CD8-positive, alpha-beta T cell (primary cell): ENCODE measurements at places on chromosomes 5 and 9.
A peak's percentile ranks its signal among the peaks of the same experiment; 100 is the strongest.

DNA sequence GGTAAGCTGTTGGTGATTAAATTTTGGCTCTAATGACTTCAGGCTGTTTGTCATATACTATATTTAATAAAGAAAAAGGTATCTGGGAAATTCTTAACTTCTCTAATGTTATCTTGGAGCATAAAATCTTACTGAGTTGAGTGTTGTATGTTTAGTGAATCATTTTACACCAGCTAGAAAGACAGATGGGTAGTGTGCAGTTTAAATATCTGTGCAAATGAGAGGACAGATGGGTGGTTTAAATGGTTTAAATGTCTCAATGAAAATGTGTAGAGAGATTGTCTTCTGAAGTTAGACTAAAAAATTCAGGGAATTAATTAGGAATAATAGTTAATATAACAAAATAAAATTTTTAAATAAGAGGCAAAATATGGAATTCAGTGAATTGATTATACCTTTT lies 114.5 kb downstream of the FER start:
- no peak for DNase-seq

GRCh38 chr9:112754578-112754977 lies 4.0 kb downstream of the SNX30 start:
- DNase-seq = peak; percentile 56

DNA sequence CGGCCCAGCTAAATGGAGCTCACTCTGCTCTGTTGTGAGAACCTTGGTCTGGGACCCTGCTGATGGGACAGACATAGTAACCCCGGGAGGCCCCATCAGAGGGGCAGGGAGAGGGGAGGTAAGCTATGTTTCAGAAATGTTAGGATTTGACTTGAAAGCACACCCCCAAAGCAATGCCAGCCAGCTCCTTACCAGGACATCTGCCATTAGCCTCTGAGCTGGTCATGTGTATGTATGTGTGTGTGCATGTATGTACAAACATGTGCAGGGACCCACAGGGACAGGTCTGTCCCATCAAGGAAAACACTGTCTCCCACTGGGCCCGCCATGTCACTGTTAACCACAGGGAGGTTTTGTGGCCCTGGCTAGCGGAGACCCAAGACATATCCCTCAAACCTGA lies 14.5 kb downstream of the SLC22A4 start:
- DNase-seq = no peak

- no peak for DNase-seq
Observed at GRCh38 chr5:151718153-151718552, 31.4 kb upstream of the SPARC start.

- DNase-seq = no peak
Observed at GRCh38 chr5:125109816-125110215, 363.4 kb upstream of the ZNF608 start.

GRCh38 chr5:90472783-90473395 lies 1.7 kb downstream of the MBLAC2 start:
- no peak for DNase-seq

DNA sequence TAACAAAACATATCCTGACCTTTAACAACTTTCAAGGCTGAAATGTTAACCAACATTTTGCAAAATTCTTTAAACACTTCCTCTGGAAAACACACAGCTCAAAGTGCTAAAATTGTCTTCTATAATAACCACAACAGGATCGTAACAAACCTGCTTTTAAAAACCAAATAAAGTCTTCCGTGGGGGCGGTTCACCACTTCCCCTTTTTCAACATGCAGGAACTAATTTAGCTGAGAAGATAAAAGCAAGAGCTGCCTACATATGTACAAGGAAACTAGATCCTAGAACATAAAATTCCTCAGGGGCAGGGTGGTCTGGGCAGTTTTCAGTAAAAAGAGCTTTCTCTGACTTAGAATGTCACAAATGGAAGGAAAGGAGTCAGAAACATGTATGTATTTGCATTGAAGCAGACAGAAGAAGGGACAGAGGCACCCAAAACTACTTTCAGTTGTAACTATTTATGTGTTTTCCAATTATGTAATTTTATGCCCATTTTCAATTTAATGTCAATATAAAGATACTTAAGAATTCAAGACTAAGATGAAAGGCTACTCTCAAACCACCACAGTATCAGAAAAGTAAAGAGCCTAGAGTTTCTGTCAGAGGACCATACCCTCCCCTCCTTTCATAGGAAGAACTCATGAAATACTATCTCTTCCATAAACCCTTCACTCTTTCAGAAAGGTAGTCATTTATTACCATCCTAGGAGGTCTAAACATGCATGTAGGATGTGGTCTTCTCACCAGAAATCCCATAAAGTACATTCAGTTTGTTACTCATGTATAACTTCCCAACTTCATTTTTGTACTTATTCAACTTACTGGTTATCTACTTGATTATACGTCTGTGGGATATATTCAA lies 185.9 kb upstream of the RASA1 start:
- DNase-seq = peak; percentile 45

- DNase-seq = no peak
Observed at GRCh38 chr5:115435778-115436712, 108.5 kb downstream of the FEM1C start.

- DNase-seq = peak; percentile 25
Observed at GRCh38 chr9:73219985-73220626, 68.4 kb downstream of the ANXA1 start.

- DNase-seq = no peak
Observed at GRCh38 chr9:115373000-115373709, 255.2 kb upstream of the TNC start.

DNA sequence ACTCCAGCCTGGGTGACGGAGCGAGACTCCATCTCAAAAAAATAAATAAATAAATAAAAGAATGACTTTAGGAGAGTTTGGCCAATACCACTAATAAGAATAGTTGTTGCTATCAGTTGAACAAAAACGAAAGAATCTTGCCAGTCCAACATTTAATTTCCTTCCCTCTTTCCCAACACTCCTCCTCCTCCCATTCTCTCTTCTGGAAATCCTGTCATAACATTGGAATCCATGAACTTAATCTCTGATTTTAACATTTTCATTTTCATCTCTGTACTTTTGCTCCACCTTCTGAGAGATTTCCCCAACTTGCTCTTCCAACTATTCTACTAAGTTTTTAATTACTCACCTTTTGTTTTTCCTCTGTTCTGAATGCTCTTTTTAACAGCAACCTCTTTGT lies 42.8 kb upstream of the CDK20 start:
- DNase-seq = no peak

DNA sequence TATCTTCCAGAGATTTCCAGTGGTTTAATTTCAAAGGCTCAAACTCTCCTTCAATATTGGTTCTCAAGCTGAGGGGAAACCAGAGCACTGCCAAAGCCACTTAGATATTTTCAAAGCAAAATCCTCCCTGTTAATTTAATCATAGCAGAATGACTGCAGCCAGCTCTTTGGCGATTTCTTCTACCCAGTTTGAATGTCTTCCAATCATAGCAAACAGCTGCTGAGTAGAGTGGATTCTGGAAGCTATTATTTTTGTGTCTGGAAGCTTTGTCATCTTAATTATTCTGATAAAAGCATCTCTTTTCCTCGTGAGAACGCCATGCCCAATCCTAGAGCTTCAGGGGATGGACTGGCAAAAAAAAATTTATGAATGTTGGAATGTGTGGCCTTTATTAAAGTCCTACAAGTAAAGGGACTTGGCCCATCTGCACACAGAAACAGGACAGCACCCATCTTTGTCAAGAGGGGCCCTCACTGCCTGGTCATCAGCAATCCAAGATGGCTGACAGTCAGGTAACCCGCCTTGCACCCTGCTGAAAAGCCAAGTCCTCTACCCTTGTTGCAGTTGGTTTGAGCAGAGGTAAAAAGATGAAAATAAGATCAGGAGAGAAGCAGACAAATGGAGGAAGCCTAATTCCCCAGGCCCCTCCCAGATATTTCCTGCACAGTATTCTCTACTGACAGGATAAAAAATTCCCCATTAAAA lies 125.1 kb downstream of the SUSD1 start:
- no peak for DNase-seq

GRCh38 chr5:111116550-111116949 lies 24.4 kb downstream of the WDR36 start:
- no peak for DNase-seq

GRCh38 chr9:134484479-134484878 lies 157.1 kb upstream of the COL5A1 start:
- DNase-seq = no peak

DNA sequence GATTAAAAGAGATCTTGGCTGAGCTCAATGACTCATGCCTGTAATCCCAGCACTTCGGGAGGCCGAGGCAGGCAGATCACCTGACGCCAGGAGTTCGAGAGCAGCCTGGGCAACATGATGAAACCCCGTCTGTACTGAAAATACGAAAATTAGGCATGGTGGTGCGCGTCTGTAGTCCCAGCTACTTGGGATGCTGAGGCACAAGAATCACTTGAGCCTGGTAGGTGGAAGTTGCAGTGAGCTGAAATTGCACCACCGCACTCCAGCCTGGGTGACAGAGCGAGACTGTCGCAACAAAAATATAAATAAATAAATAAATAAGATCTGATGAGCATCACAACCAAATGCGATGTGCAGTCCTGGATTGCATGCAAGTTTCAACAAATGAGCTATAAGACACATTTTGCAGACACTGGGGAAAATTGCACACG lies 8.7 kb upstream of the ENG start:
- no peak for DNase-seq

DNA sequence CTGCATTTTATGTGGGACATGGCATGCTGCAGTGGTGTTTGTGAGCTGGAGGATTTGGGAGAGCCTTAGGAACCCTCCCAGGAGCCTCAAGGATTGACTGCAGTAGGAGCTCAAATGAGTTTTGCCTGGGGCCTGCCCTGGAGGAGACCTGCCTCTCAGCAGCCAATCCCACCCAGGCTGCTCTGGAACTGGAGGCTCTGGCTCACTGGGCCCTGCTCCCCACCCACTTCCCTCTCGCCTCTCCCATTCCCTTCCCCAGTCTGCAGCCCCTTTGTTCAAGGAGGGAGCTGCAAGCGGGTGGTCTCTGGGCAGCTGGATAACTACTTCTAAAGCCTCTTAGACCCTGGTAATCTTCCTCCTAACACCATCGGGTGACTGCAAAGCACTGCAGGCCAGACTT lies 24.2 kb downstream of the KCNIP1 start:
- DNase-seq = no peak

DNA sequence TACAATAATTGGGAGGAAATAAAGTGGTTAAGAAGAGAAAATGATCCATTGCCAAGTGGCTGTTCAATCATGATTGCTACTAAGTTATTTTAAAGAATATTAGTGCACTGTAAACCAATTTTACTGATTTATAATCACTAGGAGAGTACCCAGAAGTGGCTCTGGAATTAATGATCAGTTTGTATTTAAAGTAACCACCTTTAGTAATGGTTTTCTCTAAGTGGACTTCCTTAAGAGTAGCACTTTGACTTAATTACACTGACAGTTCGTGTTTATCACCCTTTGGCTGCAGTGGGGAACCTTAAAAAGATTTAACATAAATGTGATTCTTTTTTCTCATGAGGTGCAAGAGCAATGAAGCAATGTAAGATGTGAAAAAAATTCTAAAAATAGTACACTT lies 310.8 kb downstream of the CDH12 start:
- DNase-seq = no peak

GRCh38 chr5:14326035-14326903 lies 183.1 kb downstream of the TRIO start:
- no peak for DNase-seq

DNA sequence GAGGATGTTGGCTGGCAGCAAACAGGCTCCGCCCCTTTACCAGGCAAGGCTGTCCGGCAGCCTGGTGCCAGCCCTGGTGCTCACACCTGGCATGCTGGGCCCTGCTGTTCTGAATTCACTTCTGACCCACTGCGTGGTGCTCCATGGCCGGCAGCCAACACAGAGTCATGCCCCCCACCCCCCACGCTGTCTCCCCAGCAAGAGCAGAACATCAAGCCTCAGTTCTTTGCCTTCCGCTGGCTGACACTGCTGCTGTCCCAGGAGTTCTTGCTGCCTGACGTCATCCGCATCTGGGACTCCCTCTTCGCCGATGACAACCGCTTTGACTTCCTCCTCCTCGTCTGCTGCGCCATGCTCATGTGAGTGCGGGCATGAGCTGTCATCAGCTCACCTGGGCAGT lies 12.6 kb upstream of the ENDOG start:
- no peak for DNase-seq

GRCh38 chr5:170312666-170313065 lies 15.1 kb upstream of the LCP2 start:
- DNase-seq = peak; percentile 75

GRCh38 chr9:76330034-76330433 lies 64.2 kb downstream of the RFK start:
- DNase-seq = no peak

- no peak for DNase-seq
Observed at GRCh38 chr5:72326306-72326649, 6.1 kb downstream of the PTCD2 start.

- DNase-seq = no peak
Observed at GRCh38 chr9:134536101-134536900, 105.3 kb upstream of the COL5A1 start.

- no peak for DNase-seq
Observed at GRCh38 chr5:82381591-82381990, 103.4 kb upstream of the RPS23 start.

DNA sequence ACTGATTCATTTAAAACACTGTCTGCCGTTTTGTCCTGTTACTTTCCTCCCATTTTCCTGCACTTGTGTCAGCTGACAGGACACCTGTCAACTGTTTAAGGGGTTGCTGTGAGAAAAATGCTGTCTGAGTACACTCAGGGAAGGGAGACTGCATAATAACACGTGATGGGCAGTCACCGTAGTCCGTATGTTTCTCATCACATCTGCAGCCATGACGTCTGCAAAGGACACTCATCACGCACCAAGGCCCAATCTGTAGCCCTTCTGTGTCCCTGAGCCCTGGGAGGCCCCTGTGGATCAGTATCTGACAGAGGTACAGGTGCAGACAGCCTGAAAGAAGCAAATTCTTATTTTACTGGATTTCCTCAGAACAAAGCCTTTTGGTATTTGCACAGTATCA lies 396.3 kb downstream of the YTHDC2 start:
- DNase-seq = no peak

- no peak for DNase-seq
Observed at GRCh38 chr5:133404724-133405123, 207.6 kb downstream of the FSTL4 start.

- no peak for DNase-seq
Observed at GRCh38 chr9:90274725-90275124, 367.9 kb downstream of the DIRAS2 start.

DNA sequence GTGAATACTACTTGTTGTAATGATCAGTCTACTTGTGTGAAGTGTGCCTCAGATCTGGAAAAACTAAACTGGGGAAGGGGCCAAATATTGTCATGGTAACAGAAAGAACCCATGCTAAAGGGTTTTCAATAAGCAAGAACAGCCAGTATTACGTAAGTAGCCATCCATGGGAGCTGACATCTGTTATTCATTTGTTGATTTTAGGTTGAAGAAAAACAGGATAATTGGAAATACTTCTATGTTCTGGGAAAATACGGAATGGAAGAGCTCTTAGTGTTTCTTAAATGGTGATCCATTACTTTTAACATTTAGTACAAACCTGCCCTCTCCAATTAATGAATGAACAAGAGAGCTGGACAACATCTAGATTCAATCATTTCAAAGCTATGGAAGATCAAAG lies 485.8 kb downstream of the NTRK2 start:
- no peak for DNase-seq
